ENCODE measurements at places on chromosomes 4 and X.

- no peak for DNase-seq
Measured at GRCh38 chrX:111519215-111519614, 7.8 kb downstream of the SERTM2 start.

DNA sequence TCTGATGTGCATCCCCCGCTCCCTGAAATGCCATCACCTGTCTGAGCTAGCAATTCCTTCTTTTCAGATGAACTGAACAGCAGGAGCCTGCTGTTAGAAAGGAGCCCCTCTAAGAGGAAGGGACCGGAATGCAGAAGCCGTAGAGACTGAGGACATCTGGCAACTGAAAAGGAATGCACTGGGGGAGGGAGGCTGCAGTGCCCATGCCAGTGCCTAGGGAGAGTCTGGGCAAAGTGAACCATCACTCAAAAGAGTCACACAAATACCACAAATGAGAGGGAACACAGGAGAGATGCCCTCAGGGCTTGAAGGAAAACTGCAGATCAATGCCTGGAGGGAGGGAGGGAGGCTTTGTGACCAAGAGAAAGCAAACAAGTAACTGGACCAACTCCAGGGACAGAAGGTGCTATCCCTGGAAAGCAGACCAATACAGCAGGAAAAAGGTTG is 93.9 kb upstream of the CBR4 start:
- no peak for DNase-seq

GRCh38 chrX:66221856-66222255 is 57.8 kb downstream of the HEPH start:
- no peak for DNase-seq

DNA sequence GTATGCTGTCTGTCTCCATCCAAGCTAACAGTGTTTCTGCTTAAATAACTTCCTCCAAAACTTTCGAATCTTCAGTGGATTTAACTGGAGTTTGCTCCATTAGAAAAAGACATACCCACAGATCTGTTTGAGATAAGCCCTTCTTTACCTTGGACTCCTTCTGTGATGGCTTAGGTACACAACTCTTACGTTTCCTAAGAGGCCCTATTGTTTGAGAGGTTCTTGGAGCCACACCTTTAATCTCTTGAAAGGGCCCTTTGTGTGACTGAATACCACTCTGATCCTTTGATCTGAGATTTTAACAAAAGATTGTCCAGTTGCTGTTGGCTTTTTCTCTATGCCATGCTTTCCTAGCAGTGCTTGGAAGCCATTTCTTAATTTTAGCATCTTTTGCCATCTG is 92.5 kb downstream of the AKAP4 start:
- no peak for DNase-seq

DNA sequence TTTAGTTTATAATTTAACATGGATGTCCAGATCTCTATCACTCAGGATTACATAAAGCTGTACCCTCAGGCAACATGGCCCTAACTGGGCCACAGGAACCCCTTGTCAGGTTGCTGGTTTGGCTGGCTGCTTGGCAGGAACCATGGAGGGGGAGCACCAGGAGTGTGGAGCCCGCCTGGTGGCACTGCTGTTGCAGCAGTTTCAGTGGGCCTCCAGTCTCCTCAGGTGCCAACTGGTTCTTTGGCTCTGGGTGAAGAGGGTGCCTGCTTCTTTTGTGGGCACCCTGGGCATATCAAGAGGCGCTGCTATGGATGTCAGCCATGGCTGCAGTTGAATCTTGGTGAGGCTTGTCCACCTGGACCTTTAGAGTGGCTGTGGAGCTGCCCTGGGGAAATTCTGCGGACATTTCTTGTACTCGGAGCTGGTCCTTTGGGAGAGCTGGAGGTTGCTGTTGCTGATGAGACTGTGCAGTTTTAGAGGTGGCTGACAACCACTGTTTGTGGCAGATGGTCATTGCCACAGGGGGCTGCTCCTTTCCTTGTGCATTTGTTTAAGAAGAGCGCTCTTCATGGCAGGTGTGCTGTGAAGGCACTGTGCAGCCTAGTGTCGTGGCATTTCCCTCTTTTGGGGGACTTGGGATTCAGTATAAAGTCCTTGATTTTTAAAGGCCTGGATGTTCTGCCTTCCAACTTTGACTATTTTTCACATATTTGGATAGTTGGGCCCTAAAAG is 10.3 kb upstream of the SMIM14 start:
- DNase-seq, result no peak

- no peak for DNase-seq
Measured at GRCh38 chr4:15784959-15785634, 7.0 kb downstream of the CD38 start.

- DNase-seq, result no peak
Measured at GRCh38 chrX:40423299-40423698, 157.5 kb upstream of the ATP6AP2 start.

- DNase-seq, result no peak
Measured at GRCh38 chr4:2069986-2070385, 10.9 kb downstream of the NAT8L start.

DNA sequence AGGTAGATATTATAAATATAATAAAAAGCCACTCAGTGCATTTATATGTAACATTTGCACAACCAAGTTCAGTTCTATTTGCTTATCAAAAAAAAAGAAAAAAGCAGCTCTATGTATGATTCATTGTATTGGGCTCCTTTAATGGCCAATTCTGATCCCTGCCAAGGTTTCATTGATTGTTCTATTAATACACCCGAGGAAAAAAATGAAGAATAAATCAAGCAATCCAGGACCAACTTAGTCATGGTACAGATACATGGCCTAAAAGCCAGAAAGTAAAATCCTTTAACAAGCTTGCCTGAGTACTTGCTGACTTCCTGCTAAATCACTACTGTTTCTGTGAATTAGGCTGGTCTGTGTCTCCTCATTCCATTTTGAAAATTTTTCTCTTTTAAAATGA is 77.6 kb upstream of the PCDH7 start:
- no peak for DNase-seq

- no peak for DNase-seq
Measured at GRCh38 chrX:134634691-134635090, 23.6 kb downstream of the PLAC1 start.

GRCh38 chrX:83511208-83511607 is 3.1 kb downstream of the POU3F4 start:
- no peak for DNase-seq

GRCh38 chr4:105291925-105292324 is 145.2 kb downstream of the TET2 start:
- no peak for DNase-seq

- no peak for DNase-seq
Measured at GRCh38 chrX:6694221-6694620, 159.3 kb upstream of the VCX3A start.

DNA sequence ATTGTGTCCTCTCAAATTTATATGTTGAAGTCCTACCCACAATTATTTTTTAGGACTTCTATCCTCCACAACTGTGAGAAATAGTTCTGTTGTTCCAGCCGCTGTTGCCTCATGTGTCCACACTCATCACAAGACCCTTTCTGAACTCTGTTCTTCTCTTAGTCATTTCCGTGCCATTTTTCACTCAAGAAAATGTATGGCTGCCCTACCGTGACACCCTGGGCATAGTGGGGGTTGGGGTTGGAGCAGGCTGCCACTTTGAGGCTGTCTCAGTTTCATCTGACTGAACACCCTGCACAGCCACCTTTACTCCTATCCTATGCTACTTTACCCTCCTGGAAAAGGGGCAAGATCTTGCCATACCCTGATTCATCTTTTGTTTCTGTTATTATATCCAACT is 319.1 kb downstream of the TENM3 start:
- no peak for DNase-seq

DNA sequence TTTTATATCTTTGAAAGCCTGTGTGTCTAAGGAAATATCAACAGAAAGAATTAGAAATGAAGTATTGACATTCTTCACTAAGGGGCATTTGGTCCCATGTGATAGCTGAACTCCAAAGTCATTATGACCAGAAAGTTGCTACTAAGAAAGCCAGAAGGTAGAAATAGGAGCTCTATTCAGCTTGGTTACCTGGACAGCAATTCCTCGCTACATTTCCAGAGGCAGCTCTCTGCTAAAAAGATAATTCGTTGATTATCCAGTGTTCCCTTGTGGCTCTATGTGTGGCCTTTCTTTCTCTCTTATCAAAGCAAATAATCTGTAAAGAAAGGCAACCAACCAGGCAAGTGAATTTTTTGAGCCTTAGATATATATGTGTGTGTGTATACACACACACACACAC is 341.3 kb downstream of the ADGRL3 start:
- no peak for DNase-seq

DNA sequence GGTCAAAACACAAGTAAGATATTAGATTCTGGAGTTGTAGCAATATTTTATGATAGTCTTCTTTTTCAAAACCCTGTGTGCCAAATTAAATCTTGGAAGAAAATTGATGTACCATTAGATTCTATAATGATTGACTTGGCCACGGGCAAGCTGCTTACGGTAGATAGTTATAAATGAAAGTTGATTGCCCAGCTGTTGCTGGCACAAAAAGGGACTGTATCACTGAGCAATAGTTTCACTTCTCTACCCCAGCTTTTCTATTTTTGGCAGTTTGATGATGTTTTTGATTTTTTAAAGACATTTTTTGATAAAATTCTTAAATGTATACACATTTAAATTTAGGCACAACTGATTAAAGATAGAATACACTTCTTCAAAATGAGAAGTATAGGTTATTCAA is 333.3 kb downstream of the TRAM1L1 start:
- DNase-seq, result no peak

DNA sequence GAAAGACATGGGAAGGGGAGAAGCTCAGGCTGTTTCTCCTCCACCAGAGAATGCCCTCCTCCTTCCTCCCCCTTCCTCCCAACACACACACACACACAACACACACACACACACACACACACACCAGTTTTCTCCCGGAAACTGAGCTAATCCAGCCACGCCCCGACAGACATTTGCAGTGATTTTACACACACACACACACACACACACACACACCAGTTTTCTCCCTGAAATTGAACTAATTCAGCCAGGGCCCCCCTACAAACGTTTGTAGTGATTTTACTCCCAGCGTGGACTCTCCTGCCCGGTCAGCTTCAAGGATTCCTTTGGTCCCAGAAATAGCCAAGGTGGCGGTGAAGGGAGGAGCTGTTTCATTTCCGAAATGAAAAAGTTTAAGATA is 32.9 kb upstream of the STX18 start:
- DNase-seq, result no peak

DNA sequence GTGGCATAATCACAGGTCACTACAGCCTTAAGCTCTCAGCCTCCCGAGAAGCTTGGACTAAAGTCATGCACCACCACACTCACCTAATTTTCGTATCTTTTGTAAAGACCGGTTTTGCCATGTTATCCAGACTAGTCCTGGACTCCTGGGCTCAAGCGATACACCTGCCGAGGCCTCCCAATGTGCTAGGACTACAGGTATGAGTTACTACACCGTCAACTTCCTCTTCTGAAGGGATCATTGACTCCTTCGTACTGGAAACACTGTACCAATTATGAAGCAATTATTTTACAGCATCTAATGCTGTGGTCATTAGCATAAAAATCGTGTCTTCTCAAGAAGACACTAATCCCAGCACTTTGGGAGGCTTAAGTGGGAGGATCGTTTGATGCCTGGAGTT is 35.2 kb downstream of the PDS5A start:
- no peak for DNase-seq
